ENCODE measurements at places on chromosomes 16 and 17.

DNA sequence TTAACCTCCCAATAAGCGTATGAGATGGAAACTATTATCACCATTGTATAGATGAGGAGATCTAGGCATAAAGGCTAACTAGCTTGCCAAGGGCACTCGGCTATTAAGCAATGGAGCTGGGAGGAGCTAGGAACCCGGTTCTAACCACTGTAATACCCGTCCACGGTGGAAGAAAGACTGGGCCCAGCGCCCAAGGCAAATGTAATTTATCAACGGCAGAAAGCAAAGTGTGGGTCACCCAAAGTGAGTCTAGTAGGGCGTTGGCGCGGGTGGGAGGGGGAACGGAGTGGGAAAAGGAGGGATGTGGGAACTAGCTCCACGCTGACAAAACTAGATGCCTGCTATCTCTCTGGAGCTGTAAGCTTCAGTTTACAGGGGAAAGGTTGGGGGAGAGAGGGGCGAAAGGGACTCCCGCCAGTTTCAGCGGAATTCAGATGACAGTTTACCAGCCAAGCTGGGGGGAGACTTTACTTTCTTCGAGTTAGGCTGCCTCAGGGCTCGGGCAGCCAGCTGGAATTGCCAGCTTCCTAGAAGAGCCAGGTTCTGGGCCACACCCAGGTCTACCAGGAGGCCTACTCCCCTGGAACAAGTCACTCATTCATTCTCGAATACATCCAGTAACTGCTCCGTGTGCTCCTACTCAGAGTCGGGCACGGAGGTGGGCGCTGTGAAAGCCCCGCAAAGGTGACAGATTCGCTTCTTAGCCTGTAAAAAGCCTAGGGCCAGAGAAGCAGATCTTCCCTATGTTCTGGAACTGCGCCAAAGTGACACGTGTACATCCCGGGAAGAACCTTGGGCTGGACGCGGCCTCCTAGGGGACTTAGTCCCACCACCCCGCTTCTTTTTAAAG lies 837 bp downstream of the LRRC59 start:
- peaks cover 2% of the 10 kb centered on the region for H3K36me3 ChIP-seq
- peak overlapping the region; percentile 31 for H3K4me3 ChIP-seq
- DNase-seq, result peak; percentile 86
- H3K27me3 ChIP-seq, result no peaks in the 10 kb centered on the region

GRCh38 chr17:47821031-47821423 lies 567 bp downstream of the OSBPL7 start:
- no peaks in the 10 kb centered on the region for H3K4me1 ChIP-seq
- H3K36me3 ChIP-seq, result peaks cover 5% of the 10 kb centered on the region
- no peaks in the 10 kb centered on the region for H3K27me3 ChIP-seq
- peak overlapping the region; percentile 45 for H3K4me3 ChIP-seq
- H3K27ac ChIP-seq, result no peak overlapping the region

- no peak overlapping the region for H3K27ac ChIP-seq
- H3K27me3 ChIP-seq, result peaks cover 3% of the 10 kb centered on the region
- no peak overlapping the region for H3K4me3 ChIP-seq
- DNase-seq, result no peak
Measured at GRCh38 chr17:36036235-36036634, 18.5 kb upstream of the CCL23 start.

- H3K4me1 ChIP-seq, result no peaks in the 10 kb centered on the region
- DNase-seq, result no peak
- H3K27ac ChIP-seq, result no peak overlapping the region
- no peaks in the 10 kb centered on the region for H3K36me3 ChIP-seq
- no peak overlapping the region for H3K4me3 ChIP-seq
- no peaks in the 10 kb centered on the region for H3K27me3 ChIP-seq
Measured at GRCh38 chr17:72107100-72107499, 13.7 kb upstream of the SOX9 start.

GRCh38 chr17:17073581-17074403 lies 31.5 kb downstream of the MPRIP start:
- no peak overlapping the region for H3K27ac ChIP-seq
- H3K4me1 ChIP-seq, result no peaks in the 10 kb centered on the region
- peak; percentile 78 for DNase-seq
- no peaks in the 10 kb centered on the region for H3K27me3 ChIP-seq
- no peak overlapping the region for H3K4me3 ChIP-seq

GRCh38 chr17:43615330-43616028 lies 46.2 kb downstream of the MEOX1 start:
- H3K27ac ChIP-seq, result no peak overlapping the region
- no peak overlapping the region for H3K4me3 ChIP-seq
- H3K4me1 ChIP-seq, result no peaks in the 10 kb centered on the region

GRCh38 chr17:2695961-2696760 lies 15.4 kb downstream of the CLUH start:
- H3K36me3 ChIP-seq, result peaks cover 9% of the 10 kb centered on the region
- DNase-seq, result peak; percentile 43
- no peaks in the 10 kb centered on the region for H3K27me3 ChIP-seq

- H3K36me3 ChIP-seq, result no peaks in the 10 kb centered on the region
- no peak overlapping the region for H3K27ac ChIP-seq
- no peaks in the 10 kb centered on the region for H3K4me1 ChIP-seq
- no peak for DNase-seq
- no peaks in the 10 kb centered on the region for H3K27me3 ChIP-seq
Measured at GRCh38 chr17:78669975-78670518, 92.9 kb upstream of the DNAH17 start.

GRCh38 chr17:78058001-78058400 lies 70.6 kb downstream of the TMC6 start:
- H3K27ac ChIP-seq, result no peak overlapping the region
- no peak for DNase-seq
- no peaks in the 10 kb centered on the region for H3K27me3 ChIP-seq

DNA sequence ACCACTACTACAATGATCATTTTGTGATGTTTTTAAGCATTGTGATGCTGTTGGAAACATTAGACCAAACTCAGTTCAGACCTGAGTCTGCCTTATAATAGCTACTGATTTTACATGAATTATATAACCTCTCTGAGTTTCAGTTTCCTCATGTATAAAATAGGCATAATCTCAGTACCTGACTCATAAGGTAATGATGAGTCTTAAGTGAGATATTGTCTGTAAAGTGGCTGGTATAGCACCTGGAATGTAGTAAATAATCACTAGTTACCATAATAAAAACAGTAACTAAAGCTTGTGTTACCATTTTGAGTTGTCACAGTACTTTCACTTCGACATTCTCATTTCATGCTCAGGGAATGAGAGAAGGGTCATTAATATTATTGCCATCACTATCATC lies 381.5 kb upstream of the SALL1 start:
- H3K4me3 ChIP-seq, result no peak overlapping the region
- no peak for DNase-seq
- H3K27me3 ChIP-seq, result peaks cover 1% of the 10 kb centered on the region
- H3K36me3 ChIP-seq, result no peaks in the 10 kb centered on the region
- H3K27ac ChIP-seq, result no peak overlapping the region
- no peaks in the 10 kb centered on the region for H3K4me1 ChIP-seq

DNA sequence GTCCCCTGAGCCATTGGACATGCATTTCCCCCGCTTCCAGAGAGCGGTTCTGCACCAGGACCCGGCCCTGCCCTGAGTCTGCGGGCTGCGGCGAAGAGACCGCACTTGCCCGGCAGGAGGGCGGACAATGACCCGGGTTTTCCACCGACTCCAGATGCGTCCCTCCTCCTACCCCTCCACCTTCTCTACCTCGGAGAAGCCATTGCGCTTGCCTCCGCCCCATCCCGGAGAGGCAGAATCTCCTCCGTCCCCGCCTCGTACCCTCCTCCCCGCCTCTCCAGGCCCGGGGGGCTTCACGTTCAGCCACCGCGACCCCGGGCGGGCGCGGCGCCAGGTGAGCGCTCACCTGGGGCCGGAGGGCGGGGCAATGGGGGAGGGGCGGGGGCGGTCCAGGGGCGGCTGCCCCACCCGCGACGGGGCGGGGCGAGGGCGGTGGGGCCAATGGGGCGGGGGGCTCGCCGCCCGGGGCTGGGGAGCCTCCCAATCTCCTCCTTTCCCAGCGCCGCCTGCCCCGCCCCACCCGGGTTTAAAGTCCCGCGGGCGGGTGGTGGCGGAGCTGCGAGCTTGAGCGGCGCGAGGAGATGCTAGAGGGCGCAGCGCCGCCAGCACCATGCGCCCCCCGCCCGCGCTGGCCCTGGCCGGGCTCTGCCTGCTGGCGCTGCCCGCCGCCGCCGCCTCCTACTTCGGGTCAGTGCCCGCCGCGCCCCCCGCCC lies at the start of gene WNT9B:
WNT9B (plus strand) TSS at position 555 of the 713 bp plus-strand sequence; CDS start at position 611, 56 bp downstream.
- H3K27me3 ChIP-seq, result peaks cover 4% of the 10 kb centered on the region
- H3K36me3 ChIP-seq, result no peaks in the 10 kb centered on the region
- H3K4me1 ChIP-seq, result no peaks in the 10 kb centered on the region
- peak; percentile 72 for DNase-seq

GRCh38 chr17:48544349-48545021 lies 424 bp downstream of the HOXB2 start:
- DNase-seq, result peak; percentile 97
- no peaks in the 10 kb centered on the region for H3K36me3 ChIP-seq
- H3K4me1 ChIP-seq, result no peaks in the 10 kb centered on the region
- H3K27me3 ChIP-seq, result no peaks in the 10 kb centered on the region

DNA sequence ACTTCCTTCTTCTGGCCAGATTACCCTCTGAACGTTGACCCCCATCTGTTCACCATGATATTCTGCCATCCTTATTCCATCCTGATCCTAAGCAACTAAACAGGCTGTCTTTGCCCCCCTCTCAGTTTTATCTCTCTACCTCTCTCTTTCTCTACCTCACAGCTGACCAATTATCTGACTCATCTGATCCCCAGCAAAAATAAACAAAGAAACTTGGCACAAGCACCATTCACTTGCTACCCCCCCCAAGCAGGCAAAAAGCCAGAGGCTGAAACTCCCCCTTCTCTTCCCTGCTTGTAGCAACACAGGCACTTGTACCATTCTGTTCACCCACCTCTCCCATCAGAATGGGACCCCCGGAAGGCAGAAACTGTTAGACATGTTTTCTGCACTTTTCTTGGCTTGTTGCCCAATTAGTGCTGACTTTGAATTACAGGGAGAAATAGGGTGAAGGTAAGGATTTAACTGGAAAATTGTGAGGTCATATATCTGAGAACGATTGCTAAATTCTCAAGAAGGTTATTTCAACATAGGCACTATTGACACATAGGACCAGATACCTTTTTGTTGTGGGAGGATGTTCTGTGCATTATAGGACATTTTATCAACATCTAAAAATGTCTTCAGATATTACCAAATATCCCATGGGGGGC lies 163.2 kb downstream of the TOX3 start:
- H3K36me3 ChIP-seq, result no peaks in the 10 kb centered on the region
- H3K27me3 ChIP-seq, result no peaks in the 10 kb centered on the region
- H3K4me1 ChIP-seq, result no peaks in the 10 kb centered on the region
- no peak for DNase-seq
- H3K4me3 ChIP-seq, result no peak overlapping the region
- H3K27ac ChIP-seq, result no peak overlapping the region

- H3K36me3 ChIP-seq, result no peaks in the 10 kb centered on the region
- H3K4me3 ChIP-seq, result no peak overlapping the region
- DNase-seq, result no peak
- no peak overlapping the region for H3K27ac ChIP-seq
- H3K4me1 ChIP-seq, result no peaks in the 10 kb centered on the region
- no peaks in the 10 kb centered on the region for H3K27me3 ChIP-seq
Measured at GRCh38 chr17:50764734-50765149, 2.6 kb downstream of the ANKRD40CL start.

DNA sequence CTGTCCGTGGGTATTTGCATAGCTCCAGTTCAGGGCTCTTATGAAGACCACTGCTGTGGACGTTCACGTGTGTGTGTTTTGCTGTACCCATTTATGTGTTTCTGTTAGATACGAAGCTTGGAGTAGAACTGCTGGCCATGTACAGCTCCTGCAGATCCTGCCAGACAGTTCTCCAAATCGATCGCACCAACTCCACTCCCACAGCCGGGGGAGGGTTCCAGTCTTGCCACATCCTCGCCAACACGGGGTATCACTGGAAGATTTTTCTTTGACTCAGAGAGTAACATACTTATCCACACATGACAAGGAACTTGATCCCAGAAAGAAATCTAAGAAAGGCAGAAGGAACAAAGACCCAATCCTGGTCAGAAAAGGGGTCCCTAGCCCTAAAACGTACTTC lies 37.4 kb downstream of the TMEM186 start:
- H3K4me3 ChIP-seq, result no peak overlapping the region
- no peaks in the 10 kb centered on the region for H3K4me1 ChIP-seq
- H3K27me3 ChIP-seq, result no peaks in the 10 kb centered on the region
- H3K27ac ChIP-seq, result no peak overlapping the region
- DNase-seq, result peak; percentile 48

DNA sequence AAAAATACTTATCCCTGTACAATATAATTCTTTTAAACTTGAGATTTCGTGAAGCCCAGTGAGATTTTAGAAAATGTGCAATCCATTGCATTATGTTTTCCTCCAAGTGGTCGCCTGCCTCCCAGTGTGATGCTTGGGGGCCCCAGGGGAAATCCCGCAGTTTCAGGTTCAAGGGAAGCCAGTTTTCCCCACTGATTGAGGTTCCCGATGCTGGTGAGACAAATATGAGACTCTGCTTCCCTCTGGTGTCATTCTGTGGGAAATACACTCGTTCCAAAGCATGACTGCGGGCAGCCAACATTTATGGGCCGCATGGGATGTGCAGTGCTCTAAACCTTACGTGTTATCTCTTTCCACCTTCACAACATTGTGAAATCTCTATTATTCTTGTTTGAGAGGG lies 200.8 kb downstream of the PRKCB start:
- no peak overlapping the region for H3K4me3 ChIP-seq
- no peaks in the 10 kb centered on the region for H3K4me1 ChIP-seq
- H3K36me3 ChIP-seq, result no peaks in the 10 kb centered on the region
- no peaks in the 10 kb centered on the region for H3K27me3 ChIP-seq
- H3K27ac ChIP-seq, result no peak overlapping the region
- no peak for DNase-seq

GRCh38 chr16:85750827-85751697 lies at the start of gene C16orf74:
Gene C16orf74, minus strand, starts transcription at chr16:85751096. Its CDS starts 15,879 bp downstream, at chr16:85735217.
- peak within 1 kb of the TSS; percentile 30 for H3K4me3 ChIP-seq
- H3K27ac ChIP-seq, result no peak within 1 kb of the TSS
- no peak for DNase-seq
- H3K36me3 ChIP-seq, result no peaks in the 10 kb centered on the region

- no peak overlapping the region for H3K27ac ChIP-seq
- H3K4me1 ChIP-seq, result no peaks in the 10 kb centered on the region
Measured at GRCh38 chr16:46728806-46729205, 19.3 kb downstream of the MYLK3 start.

All from aorta (tissue), 5 donors.